ENCODE measurements at places on chromosomes 2 and 18.
A peak's percentile ranks its signal among the peaks of the same experiment; 100 is the strongest.

DNA sequence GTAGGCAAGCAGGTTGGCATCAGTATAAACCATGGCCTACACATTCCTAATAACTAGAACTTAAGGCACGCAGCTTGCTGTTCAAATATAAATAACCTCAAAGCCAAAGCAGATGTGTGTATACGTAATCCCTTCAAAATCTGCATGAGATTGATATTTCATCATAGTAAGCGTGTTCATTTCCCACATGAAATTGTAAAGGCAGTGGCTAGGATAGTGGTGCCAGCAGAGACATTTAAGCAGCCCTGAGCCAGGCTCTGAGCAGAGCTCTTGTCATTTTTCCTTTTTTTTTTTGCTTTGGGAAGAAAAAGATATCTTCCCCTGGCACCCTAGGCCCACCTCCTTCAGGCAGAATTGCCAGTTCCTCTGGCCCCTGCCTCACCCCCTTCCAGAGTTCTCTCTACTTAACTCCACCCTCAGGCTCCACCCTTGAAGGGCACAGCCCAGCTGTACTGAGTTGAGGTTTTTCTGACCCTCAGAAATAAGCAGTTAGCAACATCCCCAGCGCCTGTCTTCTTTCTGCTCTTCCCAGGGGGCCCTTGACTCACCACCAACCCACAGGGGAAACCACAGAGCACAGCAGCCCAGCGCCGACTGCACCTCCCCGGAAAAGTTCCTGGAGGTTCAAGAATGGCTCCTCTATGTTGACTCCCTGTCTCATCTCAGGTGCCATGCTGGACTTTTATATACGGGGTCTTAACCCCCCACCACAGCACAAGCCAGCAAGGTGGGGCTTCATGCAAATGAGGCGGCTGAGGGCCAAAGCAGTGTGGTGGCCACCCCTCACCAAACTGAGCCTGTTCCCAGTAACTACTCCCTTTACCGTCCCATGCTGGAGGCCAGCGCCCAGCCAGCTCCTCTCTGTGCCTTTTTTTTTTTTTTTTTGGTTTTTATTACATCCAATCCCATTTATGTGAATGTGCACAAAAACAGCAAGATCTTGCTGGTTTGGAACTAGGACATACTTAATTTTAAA, 84.7 kb downstream of the EHD3 start:
- no peak for DNase-seq

- DNase-seq = no peak
Measured at GRCh38 chr18:27033722-27034121, 151.4 kb downstream of the CHST9 start.

DNA sequence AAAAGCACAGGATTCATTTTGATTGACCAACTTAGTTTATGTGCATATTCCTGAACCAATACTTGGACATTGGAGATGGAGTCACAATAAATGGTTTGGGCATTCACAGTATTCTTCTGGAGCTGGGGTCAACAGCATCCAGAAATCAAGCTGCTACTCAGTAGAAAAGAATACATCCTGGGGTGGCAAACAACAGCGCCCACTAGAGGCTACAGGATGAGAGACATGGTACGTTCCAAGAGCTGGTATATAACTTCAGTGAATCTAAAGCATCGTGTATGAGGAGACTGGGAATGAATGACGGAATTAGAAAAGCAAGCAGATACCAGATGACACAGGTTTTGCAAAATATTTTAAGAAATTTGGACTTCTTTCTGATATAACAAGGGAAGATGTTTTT, 142.9 kb upstream of the FIGN start:
- DNase-seq = no peak

DNA sequence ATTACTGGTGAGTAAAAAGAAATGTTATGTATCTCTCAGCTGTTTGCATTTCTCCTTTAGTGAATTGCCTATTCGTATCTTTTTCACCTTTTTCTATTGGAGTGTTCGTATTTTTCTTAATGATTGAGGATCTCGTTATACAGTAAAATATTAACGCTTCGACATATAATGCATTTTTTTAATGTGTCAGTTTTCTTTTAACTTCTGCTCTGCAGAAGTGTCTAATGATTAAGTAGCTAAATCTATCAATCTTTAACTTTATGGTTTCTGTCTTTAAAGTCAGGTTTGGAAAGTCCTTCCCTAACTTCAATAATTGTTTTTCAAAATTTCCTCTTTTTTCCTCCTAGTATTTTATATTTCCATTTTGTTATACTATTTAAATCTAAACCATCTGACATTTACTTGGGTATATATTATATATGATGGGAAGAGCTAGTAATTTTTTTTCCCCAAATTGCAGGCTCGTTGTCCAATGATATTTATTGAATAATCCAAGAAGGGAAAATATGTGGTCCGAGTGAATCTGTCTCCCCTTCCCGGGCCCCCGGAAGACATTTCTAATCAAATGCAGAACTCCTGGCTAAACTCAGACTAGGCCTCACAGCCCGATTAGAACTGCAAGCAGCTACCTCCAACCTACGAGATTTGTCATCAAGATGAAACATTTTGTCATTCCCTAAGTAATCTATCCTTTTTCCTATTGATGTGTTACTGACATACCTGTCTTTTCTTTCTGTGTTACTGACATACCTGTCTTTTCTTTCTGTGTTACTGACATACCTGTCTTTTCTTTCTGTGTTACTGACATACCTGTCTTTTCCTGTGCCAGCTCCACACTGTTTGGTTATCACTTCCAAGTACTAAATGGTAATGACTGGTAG, 17.2 kb downstream of the PCBP1 start:
- DNase-seq = no peak

GRCh38 chr2:237752761-237753165, 45.8 kb upstream of the RBM44 start:
- DNase-seq = no peak

DNA sequence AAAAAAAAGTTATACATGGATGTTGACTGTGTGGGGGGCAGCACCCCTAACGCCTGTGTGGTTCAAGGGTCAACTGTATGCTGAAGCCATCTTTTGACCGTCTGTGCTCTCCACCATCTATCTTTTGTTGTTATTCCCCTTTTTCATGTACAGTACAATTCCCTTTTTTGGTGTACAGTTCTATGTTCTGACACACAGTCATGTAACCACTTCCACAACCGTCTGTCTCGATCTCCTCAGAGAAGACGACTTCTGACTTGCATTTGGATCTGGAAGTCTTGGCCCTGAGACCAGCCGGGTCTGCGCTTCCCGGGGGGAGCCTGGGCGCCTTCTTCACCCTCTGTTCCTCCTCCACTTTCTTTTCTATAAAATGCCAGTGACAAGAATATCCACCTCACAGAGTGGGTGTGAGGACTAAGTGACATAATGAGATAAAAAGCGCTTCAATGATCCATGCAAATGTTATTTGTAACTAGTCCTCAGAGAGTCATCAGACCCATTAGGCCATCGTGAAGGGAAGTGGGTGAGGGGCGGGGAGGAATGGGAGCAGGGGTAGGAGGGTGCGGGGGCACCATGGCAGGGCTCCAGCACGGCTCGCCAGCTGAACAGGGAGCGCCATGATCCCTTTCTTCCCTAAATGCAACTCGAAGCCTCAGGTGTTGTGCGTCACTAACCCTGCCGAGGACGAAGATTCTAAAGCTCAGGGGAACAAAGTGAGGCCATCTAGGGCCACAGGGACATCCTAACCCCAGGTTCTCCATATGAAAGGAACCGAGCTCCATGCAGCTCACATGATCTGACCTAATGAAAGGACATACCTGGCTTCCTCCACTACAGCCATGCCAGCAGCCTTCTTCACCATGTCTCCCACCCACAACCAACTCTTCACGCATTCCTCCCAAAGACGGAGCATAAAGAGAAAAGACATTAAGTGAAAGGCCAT, 16.6 kb downstream of the ADCY3 start:
- no peak for DNase-seq

GRCh38 chr18:40120796-40121391, 1834.1 kb upstream of the PIK3C3 start:
- no peak for DNase-seq

GRCh38 chr18:28018351-28018750, 158.6 kb downstream of the CDH2 start:
- no peak for DNase-seq

- no peak for DNase-seq
Measured at GRCh38 chr18:36499938-36500337, 202.4 kb downstream of the FHOD3 start.

- no peak for DNase-seq
Measured at GRCh38 chr2:151043484-151043883, 218.2 kb downstream of the RBM43 start.

- no peak for DNase-seq
Measured at GRCh38 chr2:98498703-98499440, 54.2 kb downstream of the INPP4A start.

DNA sequence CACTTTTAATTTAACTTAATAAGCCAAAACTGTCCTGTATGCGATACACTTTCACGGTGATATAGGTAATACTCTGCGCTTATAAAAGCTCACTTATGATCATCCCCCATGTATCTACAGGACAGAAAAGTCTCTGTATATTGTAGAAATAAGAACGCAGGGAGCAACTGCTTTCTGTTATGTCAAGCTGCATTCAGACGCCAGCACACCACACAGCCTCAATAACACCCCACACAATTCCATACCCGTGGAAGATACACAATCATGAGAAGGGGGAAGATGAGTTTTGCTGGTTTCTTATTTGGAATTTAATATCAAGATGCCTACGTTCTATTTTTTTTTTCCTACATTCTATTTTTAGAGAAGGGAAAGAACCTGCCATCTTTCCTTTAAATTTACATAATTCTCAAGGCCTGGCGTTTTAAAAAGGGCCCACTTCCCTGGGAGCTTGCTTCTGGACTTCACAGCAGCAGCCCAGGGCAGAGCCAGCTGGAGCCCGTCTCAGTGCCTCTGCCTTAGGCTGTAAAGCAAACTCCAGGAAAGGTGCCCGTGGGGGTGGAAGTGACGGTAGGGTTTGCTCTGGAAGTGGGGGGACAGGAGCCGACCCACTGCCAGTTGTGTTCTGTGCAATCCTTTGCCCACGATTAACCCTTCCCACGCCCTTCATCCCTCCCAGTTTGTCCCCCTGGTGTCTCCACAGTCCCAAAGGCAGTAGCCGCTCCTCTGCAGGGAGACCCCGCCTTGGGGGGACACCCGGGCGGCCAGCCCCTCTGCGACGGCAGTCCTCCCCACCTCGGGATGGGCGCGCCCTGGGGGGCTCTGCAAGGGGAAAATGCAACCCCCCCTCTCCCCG, 5.3 kb downstream of the PTGR3 start:
- peak; percentile 77 for DNase-seq

- no peak for DNase-seq
Measured at GRCh38 chr2:143150287-143150686, 21.1 kb downstream of the ARHGAP15 start.

DNA sequence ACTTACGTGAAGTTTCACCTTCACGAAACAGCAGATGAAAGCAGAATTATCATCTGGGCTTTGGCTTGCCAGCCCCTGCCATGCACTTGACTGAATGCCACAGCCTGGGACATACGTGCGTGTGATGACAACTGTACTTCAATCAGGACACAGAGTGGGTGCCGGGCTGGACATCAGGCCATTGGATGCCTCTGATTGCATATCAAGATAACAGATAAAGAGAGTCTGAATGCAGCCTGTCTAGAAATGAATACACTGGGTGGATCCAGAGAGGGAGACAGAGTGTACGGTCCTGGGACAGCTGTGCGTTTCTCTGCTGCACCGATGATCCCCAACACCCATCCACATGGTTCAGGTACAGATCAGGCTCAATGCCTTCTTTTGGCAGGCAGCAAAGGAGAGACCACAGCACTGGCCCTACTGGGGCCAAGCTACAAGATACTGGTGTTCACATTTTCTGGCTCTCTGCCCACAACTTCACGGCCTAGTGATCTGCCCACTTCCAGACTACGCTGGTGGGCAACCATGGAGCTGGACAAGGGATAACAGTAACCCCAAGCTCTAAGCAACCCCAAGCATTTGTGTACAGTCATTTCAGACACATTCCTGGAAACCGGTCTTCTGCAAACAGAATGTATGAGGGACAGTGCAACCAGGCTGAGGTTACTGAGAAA, 35.6 kb downstream of the FBLN7 start:
- DNase-seq = no peak

DNA sequence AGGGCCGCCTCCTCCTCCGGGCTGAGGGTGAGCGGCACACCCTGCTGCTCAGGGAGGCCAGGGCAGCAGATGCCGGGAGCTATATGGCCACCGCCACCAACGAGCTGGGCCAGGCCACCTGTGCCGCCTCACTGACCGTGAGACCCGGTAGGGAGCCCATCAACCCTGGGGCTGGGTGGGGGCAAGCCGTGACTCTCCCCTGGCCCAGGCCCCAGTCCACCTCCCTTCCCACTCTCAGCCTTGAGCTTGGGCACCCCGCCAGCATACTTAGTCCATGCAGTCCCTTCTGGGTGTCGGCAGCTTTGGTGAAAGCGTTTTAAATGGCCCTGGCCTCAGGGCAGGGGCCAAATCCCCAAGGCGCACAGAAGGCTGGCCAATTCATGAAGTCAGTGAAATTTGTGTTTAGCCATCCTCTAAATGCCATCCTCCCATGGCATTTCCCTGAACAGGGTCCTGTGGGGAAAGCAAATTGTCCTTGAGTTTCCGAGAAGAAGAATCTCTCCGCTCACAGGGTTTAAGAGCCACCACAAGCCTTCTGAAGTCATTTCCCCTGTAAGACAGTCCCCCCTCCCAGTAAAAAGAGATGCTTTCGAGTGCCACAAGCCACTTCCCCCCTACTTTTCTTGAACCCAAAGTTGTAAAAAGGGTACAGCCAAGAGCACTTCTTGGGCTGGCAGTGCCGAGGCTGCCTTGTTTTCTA, 17.2 kb downstream of the SPEG start:
- DNase-seq = no peak

DNA sequence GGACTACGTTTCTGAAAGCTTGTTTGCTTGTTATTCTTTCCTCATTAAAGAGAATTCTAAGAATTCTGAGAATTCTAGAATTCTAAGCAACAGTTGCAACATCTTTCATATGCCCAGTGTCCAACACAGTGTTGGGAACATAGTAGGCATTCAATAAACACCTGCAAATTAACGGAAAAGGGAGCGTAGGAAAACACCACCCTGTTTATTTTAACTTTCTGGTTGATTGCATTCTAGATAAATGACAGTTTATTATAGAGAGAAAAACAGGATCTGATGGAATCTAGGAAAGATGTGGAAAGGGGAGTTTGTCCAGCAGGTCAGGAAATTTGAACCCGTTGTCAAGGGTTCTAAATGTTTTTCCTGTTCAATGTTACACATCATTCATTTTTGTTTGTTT, 24.2 kb upstream of the EFEMP1 start:
- DNase-seq = peak; percentile 10

DNA sequence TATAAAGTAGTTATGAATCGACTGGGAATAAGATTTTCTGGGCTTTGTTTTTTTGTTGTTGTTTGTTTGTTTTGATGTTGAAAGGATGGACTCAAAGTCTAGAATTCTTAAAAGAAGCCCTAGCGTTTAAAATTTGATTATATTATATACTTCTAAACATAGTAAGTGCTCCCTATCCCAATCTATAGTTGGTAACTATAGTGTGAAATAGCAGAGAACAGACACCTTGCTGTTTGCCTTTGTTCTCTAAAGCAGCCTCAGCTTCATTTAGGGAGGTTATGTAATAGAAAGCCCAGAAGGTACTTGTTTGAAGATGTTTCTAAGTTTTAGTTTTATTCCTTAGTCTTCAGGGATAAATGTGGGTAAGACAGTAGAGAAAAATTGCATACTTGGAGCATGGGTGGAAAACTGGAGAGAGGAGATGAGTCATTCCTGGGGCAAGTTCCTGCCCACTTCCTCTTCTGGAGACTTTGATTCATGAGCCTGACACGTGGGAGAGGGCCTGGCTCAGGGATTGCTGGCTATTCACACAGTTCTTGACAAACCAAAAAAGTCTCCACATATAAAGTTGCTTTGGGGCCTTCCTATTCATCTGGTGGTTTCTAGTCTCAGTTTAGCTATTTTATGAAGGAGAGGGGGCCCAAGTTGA, 131.9 kb downstream of the MYO1B start:
- peak; percentile 14 for DNase-seq

Measured in right kidney (tissue), 9 donors.